ENCODE measurements at places on chromosomes 6 and 20.

DNA sequence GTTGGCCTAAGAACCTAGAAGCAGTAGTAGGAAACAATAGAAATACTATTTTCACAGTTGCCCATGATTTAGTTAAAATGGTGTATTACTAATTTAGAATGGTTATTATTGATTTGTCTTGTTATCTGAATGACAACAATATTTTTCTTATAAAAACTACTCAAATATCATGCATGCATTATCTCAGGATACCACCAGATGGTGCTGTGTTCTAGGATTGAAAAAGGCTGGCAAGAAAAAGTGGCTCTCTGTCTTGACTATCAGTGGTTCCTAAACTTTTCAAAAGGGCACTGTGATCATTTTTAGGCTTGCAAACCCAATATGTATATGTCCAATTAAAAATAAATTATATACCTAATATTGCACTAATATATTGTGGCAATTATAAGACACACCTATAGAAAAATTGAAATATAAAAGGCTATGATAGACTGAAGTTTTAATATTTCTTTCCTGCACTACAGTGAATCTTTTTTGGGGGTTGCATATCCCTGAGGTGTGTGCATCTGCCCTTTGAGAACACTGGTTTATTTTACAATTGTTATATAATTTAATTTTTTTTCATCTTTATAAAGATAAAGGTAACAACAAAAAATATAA is 131.7 kb upstream of the MLIP start:
- DNase-seq, result peak; percentile 75

DNA sequence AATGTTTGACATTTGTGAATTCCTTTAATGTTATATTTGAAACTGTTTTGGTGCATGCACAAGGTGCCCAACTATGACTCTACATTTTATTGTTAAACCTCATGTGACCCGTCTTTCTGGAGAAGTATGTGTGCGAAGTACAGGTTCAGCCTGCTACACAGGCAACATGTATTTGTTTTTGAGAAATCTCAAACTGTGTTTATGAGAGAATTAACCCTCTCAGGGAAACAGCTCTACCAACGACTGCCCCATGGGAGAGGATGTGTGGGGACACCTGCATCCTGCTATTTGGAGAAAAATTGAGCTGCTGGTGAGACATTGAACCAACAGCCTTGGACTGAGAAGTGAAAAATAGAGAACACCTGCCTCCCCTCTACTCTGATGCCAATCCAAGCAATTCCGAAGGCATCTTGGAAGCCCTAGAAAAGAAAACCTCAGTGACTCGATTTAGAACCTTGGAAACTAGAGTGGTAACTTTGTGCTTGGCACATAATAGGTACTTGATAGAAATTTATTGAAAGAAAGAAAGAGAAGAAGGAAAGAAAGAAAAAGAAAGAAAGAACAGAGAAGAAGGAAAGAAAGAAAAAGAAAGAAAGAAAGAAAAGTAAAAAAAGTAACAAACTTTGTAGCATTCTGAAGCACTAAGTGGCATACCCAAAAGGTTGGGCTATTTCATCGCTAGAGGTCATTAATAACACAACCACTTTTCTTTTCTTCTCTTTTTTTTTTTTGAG is 2.9 kb upstream of the AKAP12 start:
- no peak for DNase-seq

DNA sequence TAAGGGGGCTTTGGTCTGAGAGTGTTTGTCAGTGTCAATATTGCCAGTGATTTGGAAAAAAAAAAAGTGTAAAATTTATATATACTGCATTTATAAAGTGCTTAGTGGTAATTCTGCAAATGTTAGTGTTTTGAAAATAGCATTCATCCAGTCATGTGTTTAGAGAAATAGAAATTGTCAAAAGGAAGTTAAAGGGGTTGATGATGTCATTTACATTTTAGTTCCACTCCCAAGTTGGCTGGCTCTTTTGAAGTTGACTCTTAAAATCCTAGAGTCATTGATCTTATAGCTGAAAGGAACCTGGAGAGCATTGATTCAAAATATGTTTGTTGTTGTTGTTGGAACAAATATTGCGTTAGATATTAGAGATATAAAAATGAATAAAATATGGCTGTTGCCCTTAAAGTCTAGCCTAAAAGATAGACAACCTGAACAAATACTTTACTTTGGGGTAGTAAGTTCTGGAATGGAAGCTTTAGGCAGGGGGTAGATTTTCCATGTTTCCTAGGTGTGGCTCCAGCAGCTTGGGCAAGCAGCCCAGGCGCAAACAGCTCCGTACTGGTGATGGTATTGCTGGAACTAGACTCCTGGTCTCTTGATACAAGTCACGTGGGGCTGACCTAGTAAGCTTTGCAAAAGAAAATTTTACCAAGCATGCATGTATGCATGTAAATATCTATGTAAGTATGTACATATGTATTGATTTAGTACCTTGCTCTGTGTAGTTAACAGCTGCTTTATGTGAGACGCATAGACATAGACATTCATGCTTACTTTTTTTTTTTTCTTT is 46.3 kb downstream of the HIVEP1 start:
- no peak for DNase-seq

DNA sequence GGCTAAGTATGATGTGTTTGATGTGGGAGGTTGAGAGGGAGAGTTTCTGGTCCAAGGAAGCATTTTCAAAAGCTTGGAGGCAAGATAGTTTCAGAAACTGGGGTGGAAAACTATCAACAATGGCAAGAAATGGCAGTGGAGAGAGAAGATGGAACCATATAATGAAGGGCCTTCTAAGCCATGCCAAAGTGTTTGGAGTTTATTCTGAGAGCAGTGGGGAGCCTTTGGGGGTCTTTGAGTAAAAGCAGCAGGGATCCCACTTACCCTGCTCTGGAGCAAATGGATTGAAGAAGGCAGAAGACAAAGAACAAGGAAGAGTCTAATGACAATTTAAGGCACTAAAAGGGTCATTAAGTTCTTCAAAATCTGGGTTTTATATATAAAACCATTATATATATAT is 538.9 kb downstream of the UTRN start:
- DNase-seq, result no peak

GRCh38 chr6:148869585-148869984 is 122.8 kb downstream of the UST start:
- peak; percentile 80 for DNase-seq

DNA sequence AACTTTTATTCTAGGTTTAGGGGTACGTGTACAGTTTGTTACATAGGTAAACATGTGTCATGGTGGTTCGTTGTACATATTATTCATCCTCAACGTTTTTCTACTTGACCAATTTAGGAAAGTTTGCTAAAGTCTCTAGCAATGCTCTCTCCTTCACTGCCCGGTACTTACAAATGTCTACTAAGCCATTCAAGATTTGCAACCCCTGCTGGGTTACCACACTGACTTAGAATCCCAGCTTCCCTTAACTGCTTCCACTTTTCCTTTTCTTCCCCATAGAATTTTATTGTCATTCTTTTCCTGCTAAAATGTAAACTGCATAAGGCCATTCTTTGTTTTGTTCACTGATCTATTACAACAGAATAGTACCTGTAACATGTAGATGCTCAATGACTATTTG is 97.4 kb downstream of the SMPDL3A start:
- no peak for DNase-seq

DNA sequence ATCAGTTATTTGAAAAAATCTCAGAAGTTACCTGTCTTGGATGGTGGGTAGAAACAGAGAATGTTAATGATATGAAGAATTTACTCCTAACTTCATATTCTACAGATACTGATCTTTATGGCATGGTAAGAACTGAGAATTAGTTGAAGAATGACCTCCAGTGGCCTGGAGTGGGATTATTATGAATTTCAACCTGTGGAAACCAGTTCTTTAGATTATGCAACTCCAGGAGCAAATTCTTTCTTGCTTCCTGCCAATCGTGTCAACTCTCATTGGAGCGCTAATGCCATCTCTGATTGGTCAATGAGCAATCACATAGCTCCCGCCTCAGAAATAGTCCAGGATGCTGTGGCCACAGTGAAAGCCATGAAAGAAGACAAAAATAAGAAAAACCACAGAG is 40.6 kb downstream of the LYRM2 start:
- peak; percentile 46 for DNase-seq

- peak; percentile 44 for DNase-seq
Measured at GRCh38 chr6:36333931-36334725, 2.6 kb downstream of the BNIP5 start.

- DNase-seq, result no peak
Measured at GRCh38 chr20:39880890-39881289, 808.1 kb downstream of the MAFB start.

- DNase-seq, result no peak
Measured at GRCh38 chr6:87430499-87430898, 22.7 kb downstream of the CFAP206 start.

DNA sequence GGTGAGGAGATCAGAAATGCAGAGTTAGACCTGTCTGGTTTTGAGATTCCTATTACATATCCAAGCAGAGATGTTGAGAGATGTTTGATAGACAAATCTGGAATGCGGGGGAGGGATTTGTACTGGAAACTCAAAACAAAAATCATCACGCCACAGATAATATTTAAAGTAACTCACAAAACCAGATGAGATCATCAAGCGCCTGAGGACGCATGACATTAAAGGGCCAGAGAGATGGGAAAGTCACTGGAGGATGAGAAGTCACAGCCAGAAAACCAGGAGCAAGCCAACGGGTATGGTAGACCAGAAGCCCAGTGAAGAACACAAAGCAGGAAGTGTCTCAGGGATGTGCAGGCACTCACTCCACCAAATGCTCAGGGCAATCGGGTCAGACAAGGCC is 87.7 kb downstream of the DLL1 start:
- DNase-seq, result peak; percentile 22

GRCh38 chr20:37494301-37494700 is 26.7 kb upstream of the NNAT start:
- DNase-seq, result no peak

DNA sequence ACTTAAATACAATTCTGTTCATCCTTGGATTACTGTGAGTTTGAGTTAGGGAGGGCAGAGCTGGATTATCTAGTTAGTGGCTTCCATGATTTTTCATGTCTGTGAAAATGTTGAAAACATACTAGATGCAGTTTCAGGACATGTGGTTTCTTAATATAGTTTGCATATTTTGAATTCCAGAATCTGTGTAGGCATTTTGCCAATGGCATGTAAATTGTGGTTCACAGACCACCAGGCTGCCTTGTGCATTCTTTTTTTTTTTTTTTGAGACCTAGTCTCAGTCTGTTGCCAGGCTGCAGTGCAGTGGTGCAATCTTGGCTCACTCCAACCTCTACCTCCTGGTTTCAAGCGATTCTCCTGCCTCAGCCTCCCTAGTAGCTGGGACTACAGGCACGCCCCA is 42.8 kb downstream of the CDC5L start:
- DNase-seq, result peak; percentile 42

- DNase-seq, result peak; percentile 73
Measured at GRCh38 chr6:128569732-128570679, 49.6 kb upstream of the PTPRK start.
